ENCODE measurements at places on chromosomes 2 and 18. TPM values are rescaled to one million over a fixed set of nuclear protein-coding genes. Genes with fewer than 3 reads are reported as not detected.

Gene NAT8
- not detected for total RNA-seq

Gene LINC00305
- total RNA-seq = not detected

Gene MYL12A
- total RNA-seq = 421 TPM

Gene LIPG
- 1.6 TPM for total RNA-seq

Gene LOXHD1
- total RNA-seq = not detected

Gene CFAP65
- total RNA-seq = not detected

Gene WIPF1
- total RNA-seq = 26.1 TPM

Gene HSBP1L1
- total RNA-seq = 1.3 TPM

Gene KLHL14
- not detected for total RNA-seq

Gene SERPINB11
- total RNA-seq = not detected

Gene HPCAL1
- total RNA-seq = 401 TPM

Gene PAX8
- total RNA-seq = 0.11 TPM

Gene ICOS
- total RNA-seq = not detected

Gene SLC23A3
- total RNA-seq = 14.2 TPM

Gene RESP18
- total RNA-seq = not detected

Gene IL1RL1
- total RNA-seq = 3.4 TPM

Gene FAP
- total RNA-seq = 16.7 TPM

Gene ERMN
- total RNA-seq = not detected

Gene ERBB4
- total RNA-seq = 1.7 TPM

Gene GAL3ST2
- total RNA-seq = not detected

Gene SP5
- 2.8 TPM for total RNA-seq

Gene DNAH7
- 0.21 TPM for total RNA-seq

Gene C2orf80
- not detected for total RNA-seq

Gene APCDD1
- total RNA-seq = 77.0 TPM

Gene AKAIN1
- total RNA-seq = not detected

Gene NGEF
- total RNA-seq = 0.43 TPM

Gene TDRD15
- total RNA-seq = not detected

Gene SPP2
- total RNA-seq = not detected

Gene SLC5A7
- total RNA-seq = not detected

Gene HOXD8
- 19.8 TPM for total RNA-seq

Gene NEU2
- not detected for total RNA-seq

Gene LHCGR
- total RNA-seq = not detected

Gene MSTN
- not detected for total RNA-seq

Gene ACADL
- total RNA-seq = 18.5 TPM

Gene SERPINB3
- 0.21 TPM for total RNA-seq

Gene ABCG8
- total RNA-seq = not detected

Gene MAP3K19
- total RNA-seq = not detected

Gene STPG4
- total RNA-seq = not detected

Gene POTEF
- total RNA-seq = not detected

Gene RFX8
- total RNA-seq = not detected

Gene SF3B1
- 88.6 TPM for total RNA-seq

Gene MAPRE2
- 22.4 TPM for total RNA-seq

Gene SERPINB4
- total RNA-seq = not detected

Gene IL1R1
- 132 TPM for total RNA-seq

Gene RNF125
- 8.6 TPM for total RNA-seq

Gene DCC
- not detected for total RNA-seq

Gene INHA
- not detected for total RNA-seq

Gene CIB4
- not detected for total RNA-seq

Gene MOCOS
- total RNA-seq = 0.21 TPM

Gene UGT1A4
- not detected for total RNA-seq

Gene SPDYA
- total RNA-seq = 0.32 TPM
